ENCODE measurements at places on chromosomes 4 and X.

DNA sequence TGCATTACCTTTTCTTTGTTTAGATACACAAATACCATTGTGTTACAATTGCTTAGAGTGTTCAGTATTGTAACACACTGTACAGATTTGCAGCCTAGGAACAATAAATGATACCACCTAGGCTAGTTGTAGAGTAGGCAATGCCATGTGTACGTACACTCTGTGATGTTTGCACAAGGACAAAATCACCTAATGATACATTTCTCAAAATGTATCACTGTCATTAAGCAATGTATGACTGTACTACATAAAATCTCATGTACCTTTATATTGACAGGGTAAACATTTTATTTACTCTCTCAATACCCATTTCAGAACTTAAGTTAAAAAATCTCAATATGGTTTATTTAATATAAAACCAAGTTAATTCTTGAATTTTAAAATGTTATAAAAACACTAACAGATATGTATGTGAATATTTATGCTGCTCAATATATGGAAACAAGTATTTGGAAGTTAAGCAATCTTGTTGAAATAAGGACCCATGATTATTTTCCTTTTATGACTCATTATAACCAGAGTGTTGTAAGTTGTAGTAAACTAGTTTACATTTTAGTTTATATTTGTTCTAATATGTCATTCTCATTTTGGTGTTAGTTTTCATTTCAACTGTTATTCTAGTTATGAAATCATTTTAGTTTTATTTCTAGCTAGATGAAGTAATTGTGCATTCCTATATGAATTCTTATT lies 409.2 kb downstream of the TLL1 start:
- no peak for DNase-seq

GRCh38 chr4:182808673-182809416 lies 108.3 kb downstream of the DCTD start:
- peak; percentile 37 for DNase-seq

DNA sequence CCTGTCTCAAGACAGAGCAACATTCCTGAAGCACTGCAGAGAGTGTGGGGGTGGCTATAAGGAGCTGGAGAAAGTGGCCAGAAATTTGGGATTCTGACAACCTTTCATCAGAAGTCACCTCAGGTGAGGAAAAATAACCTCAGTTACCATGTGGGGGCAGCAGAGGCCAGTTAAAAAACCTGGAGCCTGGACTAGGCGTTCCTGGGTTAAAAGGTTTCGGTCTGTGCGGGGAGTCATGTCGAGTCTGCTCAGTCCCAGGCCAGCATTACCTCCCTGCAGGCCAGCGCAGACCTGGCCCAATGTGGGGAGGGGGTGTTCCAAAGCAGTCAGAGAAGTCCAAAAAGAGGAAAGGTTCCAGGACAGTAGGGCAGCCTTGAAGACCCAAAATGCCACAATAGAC lies 10.9 kb upstream of the NALF2 start:
- DNase-seq = no peak

DNA sequence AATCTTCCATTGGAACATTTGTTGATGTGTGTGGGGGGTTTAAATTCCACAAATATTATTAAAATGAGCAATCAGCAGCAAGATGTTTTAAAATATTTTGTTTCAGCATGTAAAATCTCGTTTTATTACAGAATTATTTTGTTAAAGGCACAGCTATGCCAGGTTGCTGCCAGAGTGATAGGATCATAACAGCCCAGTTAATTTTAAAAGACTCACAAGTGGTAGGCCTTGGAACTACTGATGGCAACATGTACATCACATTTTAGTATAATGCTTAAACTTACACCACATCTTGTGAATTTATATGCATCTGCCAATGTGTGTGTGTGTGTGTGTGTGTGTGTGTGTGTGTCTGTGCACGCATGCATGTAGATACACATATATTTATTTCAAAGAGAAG lies 97.8 kb upstream of the SPRY1 start:
- DNase-seq = no peak

DNA sequence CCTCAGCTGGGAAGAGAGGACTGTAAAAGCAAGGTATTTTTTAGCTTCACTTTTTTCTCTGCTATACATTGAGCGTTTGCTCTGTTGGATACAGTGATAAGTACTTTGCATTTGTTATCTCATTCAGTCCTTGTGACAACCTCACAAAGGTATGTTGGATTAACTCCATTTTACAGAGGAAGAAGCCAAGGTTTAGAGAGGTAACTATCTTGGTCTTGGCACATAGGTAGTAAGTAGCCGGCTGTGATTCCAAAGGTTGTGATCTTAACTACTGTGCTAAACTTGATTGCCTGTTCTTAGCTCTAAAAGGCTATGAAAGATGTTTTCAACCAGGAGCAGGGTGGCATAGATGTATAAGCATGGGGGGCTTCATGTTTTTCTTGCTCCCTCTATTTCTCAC lies 134.4 kb downstream of the POLA1 start:
- no peak for DNase-seq

DNA sequence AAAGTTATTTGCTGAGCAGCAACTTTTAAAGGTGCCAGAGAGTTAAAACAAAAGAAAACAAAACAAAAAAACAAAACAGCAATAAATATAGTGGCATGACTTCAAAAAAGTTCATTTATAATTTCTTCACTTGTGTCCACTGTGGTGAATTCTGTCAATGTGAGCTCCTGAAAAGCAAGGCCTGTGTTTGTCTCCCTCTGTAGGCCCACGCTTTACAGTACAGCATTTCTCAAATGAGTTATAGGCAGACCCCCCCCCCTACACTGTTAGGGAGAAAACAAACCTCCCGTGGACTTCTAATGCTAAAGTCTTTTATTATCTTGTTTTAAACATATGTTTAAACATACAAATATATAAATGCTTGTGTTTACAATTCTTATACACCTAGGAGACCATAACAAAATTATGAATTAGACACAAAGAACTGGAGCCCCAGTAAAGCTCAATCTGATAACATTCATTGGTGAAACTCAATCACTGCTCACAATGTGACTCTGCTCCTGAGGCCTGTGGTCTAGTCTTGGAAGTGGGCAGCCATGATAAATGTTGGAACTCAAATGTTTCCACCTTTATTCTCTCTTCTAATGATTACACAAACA lies 47.0 kb upstream of the SCOC start:
- no peak for DNase-seq

DNA sequence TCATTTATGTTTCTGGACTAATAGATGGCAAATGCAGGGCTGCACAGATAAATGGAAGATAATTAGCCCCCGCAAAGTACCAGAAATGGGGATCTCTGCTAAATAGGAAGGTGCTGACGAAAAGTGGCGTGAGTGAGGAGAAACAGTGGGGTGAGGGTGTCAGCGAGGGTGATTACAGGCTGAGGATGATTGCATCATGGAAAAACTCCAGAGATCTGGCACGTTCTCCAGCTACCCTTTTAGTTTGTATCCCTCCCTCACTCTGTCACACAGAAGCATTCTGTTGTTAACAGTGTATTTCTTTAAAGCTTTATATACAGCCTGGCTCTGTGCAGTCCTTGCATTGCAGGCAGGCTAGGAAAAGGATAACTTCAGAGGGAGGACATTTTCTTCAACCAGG lies 309.6 kb upstream of the DDX53 start:
- no peak for DNase-seq

GRCh38 chrX:105694839-105695238 lies 127.5 kb upstream of the NRK start:
- no peak for DNase-seq

- no peak for DNase-seq
These were observed 1.1 kb upstream of the ETNPPL start for GRCh38 chr4:108763986-108764385.

- DNase-seq = no peak
These were observed 12.2 kb downstream of the EGFL6 start for GRCh38 chrX:13581554-13581953.

- DNase-seq = no peak
These were observed 163.6 kb upstream of the MAP3K15 start for GRCh38 chrX:19678941-19679340.

DNA sequence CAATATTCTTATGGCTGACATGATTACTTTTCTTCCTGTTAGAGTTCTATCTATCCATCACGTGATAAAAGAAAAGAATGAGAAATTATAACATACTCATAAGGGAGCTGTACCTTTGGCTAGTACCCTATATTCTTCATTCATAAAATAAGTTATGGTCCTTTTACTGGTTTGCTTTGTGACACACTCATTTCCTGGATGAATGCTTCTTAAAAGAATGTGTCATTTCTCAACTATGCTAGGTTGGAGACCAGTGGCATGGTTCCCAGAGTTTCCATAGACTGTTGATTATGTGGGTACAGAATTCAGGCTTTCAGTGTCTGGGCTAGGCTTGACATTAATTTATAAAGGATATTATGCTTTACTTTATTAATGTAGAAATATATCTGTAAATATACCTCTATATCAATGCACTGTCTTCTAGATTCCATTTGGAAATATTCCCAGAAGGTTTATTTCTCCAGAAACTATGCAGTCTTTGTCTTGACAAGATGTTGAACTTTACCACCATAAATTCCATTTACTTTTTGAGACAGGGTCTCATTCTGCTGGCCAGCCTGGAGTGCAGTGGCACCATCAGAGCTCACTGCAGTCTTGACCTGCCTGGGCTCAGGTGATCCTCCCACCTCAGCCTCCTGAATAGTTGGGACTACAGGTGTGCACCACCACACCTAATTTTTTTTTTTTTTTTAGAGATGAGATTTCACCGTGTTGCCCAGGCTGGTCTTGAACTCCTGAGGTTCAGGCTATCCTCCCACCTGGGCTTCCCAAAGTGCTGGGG lies 23.8 kb downstream of the NUDT6 start:
- no peak for DNase-seq

GRCh38 chr4:177125656-177126055 lies 184.0 kb upstream of the NEIL3 start:
- DNase-seq = no peak

DNA sequence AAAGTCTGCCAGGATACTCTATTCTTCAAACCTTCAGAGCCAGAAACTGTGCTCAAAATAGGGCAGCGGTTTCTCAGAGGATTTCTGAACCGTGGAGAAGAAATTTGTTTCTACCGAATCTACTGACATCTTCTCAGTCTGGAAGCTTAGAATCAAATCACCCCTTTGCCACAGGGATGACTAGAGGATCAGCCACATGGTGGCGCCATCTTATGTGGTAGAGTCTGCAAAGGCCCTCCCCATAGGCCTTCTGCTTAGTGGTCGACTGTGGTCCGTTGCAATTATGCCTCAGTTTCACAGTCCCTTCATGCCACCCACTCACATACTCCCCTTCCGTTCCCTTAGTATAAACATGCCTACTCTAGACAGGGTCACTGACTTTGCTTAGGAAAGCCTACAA lies 680.7 kb upstream of the SPANXN1 start:
- DNase-seq = no peak

DNA sequence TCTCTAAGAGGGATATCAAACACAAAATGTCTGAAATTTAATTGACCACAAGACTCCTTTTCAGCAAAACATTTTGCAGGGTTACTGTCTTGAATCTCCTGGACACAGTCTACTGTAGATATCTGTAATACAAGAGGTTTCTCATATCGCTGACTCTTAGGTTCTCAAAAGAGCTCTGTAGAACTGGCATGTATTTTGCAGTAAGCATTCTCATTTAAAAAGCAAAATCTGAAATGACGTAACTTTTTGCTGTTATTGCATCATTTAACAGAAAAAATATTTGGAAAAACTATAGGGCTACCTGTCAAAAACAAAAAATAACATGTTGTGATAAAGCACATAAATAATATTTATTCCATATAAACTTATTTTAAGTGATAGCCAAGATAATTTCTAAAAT lies 114.2 kb downstream of the CDS1 start:
- DNase-seq = no peak

- DNase-seq = no peak
These were observed 7.9 kb downstream of the TBX22 start for GRCh38 chrX:80022363-80023031.

DNA sequence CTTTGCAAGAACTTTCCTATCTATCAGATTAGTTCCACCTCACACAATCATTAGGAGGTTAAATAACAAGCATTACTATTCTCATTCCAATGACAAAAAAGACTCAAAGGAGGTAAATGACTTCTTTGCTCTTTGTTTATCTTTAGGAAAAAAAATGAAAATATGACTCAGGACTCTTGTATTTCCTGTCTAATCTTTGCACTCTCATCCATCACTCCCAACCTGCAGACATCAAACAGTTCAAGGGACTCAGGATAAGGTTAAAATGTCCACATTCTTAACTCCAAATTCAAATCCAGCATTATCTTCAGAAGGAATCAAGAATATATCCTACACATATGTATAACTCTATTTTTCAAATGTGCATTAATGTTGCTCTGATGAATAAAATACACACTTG lies 139.6 kb downstream of the UNC5C start:
- no peak for DNase-seq

- no peak for DNase-seq
These were observed 48.8 kb upstream of the RBM47 start for GRCh38 chr4:40678421-40678820.

DNA sequence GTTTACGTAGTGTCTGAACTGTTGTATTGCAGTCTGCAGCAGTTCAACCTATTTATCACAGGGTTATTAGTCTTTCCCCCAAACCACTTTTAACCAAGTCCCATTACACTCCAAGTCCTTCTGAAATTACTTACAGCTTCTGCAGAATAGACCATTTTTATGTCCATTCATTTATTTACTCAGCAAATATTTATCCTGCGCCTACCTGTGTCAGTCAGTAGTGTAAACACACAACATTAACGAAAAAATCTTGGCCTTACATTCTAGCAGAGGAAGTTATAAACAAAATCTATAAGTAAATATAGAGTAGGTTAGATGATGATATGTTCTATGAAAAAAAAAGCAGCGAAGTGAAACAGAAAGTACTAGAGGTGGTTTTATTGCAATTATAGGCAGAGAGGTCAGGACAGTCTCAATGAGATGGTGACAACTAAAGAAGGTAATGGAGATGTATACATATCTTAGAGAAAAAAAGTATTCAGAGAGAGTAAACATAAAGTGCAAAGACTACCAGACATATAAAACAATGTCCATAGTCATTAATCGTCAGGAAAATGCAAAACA lies 534.7 kb downstream of the KCNIP4 start:
- no peak for DNase-seq

- no peak for DNase-seq
These were observed 82.4 kb upstream of the SMIM10 start for GRCh38 chrX:134908356-134908755.

DNA sequence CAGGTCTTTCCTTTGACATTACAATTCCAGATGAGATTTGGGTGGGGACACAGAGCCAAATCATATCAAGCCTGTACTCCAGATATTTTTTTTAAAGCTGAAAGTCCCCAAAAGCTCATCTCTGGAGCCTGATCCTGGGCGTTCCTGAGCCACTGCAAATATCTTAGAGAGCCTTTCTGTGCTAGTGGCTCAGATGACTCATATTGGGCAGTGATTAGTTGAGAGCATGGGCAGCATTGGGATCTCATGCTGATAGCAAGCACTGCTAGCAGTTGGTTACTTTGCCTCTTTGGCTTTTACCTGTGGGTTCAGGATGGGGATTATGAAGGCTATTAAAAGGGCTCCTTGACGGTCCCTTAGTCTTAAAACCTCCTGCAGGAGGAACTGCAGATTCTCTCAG lies 51.4 kb upstream of the SCRG1 start:
- DNase-seq = no peak

- DNase-seq = no peak
These were observed 169.3 kb downstream of the CHIC2 start for GRCh38 chr4:53895137-53895536.

Data from central memory CD8-positive, alpha-beta T cell (primary cell).